CD4-positive, alpha-beta T cell treated with Interferon alpha-2 for 1 hour (primary cell): ENCODE measurements at places on chromosomes 11 and 22.

DNA sequence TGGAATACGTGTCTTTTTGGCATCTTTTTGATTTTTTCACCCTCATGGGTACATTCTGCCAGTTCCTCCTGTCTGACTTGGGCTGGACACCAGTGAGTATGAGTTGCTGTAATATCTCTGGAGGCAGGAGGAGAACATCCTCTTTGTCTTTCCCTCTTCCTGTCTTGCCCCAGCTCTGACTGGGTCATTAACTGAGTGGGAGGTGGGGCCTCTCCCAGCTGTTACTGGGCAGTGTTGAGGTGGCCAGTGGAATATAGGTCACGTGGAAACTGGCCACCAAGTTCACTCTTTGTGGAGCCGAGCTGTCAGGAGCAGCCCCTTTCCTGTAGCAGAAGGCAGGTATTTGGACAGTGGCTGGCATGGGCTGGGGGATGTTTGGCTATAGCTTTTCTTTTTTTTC lies 2.2 kb downstream of the GLB1L2 start:
- no peak for DNase-seq

GRCh38 chr22:37496651-37497050 lies 10.5 kb upstream of the MFNG start:
- no peak for DNase-seq

- peak; percentile 78 for DNase-seq
Measured at GRCh38 chr11:44611687-44612434, 46.4 kb downstream of the CD82 start.

DNA sequence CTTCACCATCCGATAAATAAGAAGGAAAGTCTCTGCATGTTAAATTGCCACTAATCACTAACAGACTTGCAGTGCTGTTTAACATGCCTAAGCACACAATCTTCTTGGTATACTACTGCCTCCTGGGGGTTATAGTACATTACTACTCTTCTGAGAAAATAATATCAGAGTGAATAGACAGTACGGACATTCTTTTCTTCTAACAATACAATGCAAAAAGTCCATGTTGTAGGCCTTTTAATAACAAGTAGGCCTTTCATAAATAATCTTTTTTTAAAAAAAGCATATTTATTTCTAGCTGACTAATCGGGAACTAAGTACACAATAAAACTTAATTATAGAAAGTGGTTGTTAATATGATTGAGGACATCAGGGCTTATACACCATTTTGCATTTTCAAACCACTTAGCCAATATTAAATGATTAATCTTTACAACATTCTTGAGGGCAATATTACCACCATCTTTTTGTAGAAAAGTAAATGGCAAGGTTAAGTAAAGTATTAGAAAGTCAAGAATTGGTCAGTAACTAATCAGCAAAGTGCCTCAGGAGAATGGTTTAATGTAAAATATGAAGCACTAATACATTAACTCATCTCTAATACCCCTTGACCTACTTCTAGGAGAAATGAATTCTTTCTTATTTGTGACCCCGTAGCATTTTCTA lies 84.7 kb downstream of the TTC28 start:
- peak; percentile 49 for DNase-seq

GRCh38 chr11:87493516-87493915 lies 455.8 kb downstream of the TMEM135 start:
- no peak for DNase-seq

DNA sequence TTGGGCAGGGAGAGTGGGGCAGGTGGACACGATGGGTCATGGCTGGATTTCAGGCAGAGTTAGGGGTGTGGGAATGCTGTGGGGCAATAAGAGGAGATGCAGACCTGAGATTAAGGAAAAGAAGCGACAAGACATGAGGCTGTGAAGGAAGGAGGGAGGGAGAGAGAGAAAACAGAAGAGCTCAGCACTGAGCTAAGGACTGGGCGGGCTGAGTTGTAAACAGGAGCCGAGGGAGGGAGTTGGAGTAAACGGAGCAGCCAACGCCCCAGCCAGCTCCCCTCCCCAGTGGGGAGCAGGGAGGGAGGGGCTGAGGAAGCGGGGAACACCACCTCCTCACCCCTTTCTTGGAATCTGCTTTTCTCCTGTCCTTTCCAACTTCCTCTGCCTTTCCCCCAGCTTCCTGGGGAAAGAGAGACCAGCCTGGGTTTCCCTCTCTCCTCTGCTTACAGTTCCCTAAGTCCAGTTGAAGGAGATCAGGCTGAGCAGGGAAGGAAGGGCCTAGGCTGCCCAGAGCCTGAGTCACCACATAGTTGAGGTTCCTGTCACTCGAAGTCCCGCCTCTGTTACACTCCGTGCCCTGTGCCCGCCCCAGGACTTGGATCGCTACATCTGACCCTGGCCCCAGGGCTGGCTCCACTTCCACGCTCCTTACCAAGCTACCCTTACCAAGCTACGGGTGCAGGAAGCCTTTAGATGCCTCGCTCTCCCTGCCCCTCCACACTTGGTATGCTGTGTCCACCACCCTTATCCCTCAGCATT lies 6.7 kb upstream of the AHNAK start:
- DNase-seq = peak; percentile 89

GRCh38 chr11:12806113-12806512 lies 131.9 kb downstream of the TEAD1 start:
- no peak for DNase-seq

DNA sequence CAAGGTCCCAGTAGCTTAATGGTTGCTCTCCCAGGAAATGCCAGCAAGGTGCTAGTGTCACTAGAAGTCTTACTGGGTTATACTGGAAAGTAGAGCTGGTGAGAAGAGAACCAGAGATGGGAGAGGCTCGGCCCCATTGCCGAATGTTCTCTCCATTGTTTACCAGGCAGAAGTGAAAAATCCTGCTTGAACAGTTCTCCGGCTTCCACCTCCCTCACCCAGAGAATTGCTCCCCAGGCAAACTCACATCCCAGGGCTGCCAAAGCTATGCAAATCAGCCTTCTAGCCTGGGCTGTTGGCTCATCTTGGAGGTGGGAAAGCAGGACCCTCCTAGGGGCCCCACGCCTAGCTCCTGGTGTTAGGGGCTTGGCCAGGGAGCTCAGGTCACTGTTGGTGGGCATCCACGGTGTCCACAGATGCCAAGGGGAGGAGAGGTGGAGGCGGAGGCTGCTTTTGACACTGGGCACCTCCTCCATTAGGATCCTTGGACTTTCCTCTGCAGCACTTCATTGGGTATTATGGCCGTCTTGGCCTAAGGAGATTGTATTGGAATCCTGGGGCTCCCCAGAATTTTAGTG lies 20.1 kb downstream of the POU2F3 start:
- DNase-seq = no peak

GRCh38 chr11:72274435-72274834 lies 30.5 kb upstream of the PHOX2A start:
- no peak for DNase-seq

DNA sequence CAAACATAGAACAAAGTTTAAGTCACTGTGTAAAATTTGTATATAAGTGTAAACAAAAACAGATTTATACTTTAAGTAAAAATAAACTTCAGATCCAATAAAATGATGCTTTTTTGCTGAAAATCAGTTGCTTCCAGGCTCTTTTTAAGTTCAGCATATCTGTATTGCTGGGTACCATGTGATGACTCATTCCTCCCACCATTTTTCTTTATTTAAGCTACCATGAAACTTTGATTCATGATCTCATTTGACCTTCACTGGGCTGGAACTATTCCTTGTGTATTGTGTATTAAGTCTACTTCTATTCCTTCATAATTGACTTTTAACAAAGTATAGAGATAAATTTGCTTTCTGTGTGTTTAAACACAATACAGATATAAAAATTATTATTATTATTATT lies 46.3 kb upstream of the RRM1 start:
- DNase-seq = no peak

DNA sequence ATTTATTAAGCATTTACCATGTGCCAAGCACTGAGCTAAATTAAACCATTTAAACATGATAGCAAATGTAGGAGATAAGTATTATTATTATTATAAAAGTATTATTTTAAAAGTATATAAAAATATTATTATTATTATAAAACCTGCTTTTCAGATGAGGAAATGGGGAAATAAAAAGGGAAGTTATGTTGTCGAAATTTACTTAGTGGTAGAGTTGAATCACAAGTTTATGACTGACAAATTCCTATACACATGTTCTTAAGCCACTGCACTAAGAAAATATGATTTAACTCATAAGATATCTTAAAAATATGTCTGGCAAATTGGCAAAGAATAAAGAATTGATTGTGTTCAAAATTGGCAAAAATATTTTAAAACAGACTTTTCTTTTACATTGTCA lies 53.8 kb downstream of the CASP12 start:
- DNase-seq = no peak

DNA sequence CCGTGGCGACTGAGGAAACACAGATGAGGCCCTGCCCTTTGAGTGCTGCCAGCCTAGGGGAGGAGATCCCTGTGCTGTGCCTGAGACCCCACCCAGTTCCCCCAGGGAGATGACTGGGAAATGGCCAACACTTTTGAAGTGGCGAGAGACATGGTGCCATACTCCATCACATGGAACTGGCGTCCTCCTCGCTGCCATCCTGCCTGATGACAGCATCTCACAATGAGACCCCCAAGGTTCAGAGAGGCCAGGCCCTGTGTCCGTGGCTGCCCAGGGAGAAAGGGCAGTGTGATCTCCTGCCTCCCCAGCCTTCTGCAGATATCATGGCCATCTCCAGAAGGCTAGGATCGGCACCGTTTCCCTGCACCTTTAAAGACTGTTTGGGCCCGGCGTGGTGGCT lies 31.1 kb downstream of the FAM83F start:
- DNase-seq = no peak

- DNase-seq = no peak
Measured at GRCh38 chr11:63705526-63705925, 24.2 kb downstream of the RTN3 start.

GRCh38 chr11:61910187-61911127 lies 6.9 kb downstream of the RAB3IL1 start:
- DNase-seq = no peak

GRCh38 chr11:7941146-7941545 lies 362 bp downstream of the OR10A3 start:
- DNase-seq = no peak

DNA sequence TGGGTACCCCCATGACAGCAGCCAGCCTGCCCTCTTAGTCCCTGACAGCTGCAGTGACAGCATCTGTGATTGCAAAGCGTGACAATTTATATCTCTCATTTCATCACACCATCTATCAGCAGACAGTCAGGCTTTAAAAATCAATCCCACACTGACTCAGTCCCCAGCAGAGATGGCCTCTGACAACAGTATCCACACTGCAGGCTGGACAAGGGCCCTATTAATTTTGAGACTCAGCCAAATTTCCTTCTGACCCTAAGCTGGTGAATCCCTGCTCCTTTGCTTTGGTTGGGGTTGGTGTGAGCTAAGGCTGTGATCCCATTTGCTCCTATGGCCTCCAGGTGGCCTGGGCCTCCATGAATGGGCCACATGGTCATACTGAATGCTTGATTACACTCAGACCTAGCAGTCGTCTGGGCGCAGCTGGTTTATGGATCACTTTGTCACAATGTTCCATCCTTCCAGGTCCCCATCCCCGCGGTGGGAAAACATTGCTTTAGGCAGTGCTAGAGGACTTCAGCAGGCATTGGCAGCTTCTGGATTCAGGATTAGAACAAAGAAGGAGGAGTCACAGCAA lies 68.2 kb upstream of the B3GAT1 start:
- no peak for DNase-seq

DNA sequence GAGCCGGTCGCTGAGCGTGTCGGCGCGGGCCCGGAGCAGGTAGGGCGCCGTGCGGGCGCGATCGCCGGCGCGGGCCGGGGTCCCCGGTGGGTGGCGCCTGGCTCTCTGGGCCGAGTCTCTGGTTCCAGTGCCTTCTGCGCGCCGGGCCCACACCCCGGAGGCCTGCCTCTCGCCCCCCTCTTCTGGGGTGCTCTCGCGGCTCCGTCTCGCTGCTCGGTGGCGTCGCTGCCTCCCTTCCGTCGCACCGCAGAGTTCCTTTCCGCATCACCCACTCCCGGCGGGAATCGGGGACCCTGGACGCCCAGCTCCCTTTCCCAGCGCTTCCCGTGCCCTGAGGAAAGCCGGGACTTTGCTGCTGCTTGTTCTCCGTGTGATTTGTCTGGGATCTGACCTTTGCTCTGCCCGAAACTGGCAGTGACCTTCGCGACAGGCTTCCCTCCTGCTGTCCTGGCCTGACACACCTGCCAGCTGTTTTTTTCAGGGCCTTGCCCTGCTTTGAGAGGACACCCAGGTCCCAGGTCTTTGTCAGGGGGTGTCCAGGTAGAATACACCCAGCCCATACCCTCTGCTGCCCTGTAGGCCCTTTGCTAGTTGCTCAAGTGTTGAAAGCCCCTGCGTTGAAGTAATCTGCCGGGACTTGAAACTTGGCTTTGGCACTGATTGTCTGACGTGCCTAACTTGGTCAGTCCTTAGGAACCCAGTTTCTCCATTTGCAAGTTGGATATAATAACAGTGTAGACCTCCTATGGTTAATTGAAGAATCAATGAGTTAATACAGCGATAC lies 711 bp downstream of the FDX1 start:
- DNase-seq = peak; percentile 16

DNA sequence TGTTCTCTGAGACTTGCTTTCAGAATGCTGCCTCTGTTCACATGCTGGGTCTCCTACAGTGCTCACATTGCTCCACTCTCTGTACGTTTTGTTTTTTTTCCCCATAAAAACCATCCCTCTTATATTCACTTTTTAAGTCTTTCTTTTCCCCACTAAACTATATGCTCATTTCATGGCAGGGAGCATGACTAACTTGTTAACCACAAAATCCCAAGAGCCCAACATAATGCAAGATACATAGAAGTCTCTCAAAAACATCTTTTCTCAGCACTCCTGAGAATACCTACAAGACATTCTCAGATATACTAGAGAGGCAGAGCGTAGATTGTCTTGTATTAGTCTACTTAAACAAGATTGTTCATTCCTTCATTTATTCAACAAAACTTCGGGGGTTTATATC lies 73.3 kb downstream of the FAM76B start:
- no peak for DNase-seq

GRCh38 chr11:96481204-96481603 lies 91.4 kb downstream of the JRKL start:
- DNase-seq = no peak

- no peak for DNase-seq
Measured at GRCh38 chr22:48919187-48919590, 908.5 kb downstream of the BRD1 start.

- no peak for DNase-seq
Measured at GRCh38 chr22:30212996-30213441, 33.5 kb downstream of the LIF start.

GRCh38 chr11:117187007-117187406 lies 8.5 kb downstream of the SIDT2 start:
- DNase-seq = no peak

- no peak for DNase-seq
Measured at GRCh38 chr11:111107501-111107900, 138.0 kb upstream of the POU2AF2 start.

- no peak for DNase-seq
Measured at GRCh38 chr11:125784678-125785077, 3.2 kb upstream of the PATE3 start.

- DNase-seq = no peak
Measured at GRCh38 chr11:13009476-13009920, 382 bp downstream of the RASSF10 start.

DNA sequence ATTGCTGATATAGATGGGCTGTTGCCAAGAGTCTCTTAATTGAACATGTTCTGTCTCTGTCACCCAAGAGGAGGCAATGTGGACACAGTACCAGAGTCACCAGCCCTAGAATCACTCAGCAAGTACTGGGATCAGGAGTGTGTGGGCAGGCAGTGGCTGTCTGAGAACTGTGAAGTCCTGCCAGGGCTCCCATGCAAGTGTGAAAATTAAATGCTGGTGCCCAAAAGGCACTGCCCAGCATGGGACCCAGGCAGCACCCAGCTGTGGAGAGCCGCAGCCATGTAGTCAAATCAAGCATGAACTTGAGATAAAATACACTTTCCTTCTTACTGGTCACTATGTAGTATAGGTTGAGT lies 19.9 kb downstream of the HIRA start:
- no peak for DNase-seq

GRCh38 chr22:44889255-44889878 lies 120.4 kb downstream of the PHF21B start:
- DNase-seq = no peak
